ENCODE measurements at places on chromosomes 16 and 17.

- no peak for DNase-seq
These were observed 416 bp downstream of the KIFC3 start for GRCh38 chr16:57801809-57802340.

GRCh38 chr17:77247609-77248008, 106.8 kb downstream of the SEC14L1 start:
- no peak for DNase-seq

- DNase-seq = no peak
These were observed 43.2 kb downstream of the PIMREG start for GRCh38 chr17:6487251-6488007.

DNA sequence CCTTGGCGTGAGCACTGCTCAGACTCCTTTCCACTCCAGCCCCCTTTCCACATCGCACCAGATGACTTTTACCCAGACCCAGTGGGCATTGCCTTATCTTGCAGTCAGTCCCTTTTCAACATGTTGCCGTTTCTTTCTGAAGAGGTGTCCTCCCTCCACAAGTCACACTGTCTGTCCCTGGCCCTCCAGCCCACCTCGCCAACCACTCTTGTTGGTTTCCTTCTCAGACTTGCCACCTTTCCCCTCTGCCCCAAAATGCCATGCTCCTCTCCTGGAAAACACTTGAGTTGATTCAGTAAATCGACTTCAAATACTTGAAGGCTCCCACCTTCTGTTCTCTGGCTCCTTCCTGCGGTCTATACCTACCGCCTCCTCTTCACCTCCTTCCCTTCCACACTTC, 7.5 kb upstream of the ADAM11 start:
- no peak for DNase-seq

DNA sequence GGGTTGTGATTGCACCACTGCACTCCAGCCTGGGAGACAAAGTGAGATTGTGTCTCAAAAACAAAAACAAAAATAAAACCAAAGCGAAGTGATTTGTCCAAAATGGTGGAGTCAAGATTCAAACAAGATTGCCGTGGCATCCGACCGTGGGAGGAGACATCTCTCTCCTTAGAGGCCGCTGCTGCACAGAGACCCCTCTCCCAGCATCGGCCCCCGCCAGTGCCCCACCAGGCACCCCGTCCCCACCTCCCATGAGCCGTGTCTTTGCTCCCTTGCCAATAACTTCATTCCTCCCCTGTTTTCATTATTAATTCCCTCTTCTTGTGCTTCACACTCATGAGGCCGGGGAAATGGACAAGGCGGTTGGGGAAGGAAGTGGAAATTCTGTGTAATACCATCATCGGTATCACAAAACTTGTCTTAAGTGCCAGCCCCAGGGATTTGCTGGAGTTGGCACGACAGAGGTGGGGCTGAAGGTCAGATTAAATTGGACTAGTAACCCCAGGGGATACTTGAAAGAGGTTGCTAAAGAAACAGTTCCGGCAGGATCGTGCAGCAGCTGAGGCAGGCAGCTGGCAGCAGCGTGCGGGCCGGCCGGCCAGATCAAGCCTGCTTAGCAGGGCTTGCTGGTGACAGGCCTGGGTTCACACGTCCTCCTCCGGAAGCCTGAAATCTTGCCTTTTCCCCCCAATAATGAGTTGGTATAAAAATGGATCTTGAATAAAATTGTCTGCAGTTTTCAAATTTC, 66.8 kb downstream of the RTN4RL1 start:
- DNase-seq = no peak

DNA sequence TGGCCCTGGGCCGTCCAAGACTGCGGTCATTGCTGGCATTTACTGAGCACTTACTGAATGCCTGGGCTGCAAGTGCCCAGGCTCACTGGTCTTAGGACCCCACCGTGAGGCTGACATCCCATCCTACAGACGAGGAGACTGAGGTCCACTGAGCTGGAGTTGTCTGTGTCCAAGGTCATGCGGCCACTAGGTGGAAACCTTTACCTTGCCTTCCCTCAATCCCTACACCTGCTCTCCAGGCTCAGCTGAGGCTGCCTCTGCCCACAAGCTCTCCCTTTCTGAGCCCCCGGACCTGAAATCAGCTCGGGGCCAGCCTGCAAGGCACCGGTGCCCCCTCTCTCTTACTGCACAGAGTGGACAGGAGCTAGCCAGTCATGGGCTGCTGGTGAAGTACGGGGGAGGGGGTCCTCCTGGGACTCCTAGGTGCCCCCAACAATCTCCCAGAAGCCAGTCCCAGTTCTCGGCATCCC, 1.5 kb downstream of the CASKIN1 start:
- no peak for DNase-seq

GRCh38 chr16:89219365-89219764, 1.9 kb downstream of the ZNF778 start:
- DNase-seq = no peak

DNA sequence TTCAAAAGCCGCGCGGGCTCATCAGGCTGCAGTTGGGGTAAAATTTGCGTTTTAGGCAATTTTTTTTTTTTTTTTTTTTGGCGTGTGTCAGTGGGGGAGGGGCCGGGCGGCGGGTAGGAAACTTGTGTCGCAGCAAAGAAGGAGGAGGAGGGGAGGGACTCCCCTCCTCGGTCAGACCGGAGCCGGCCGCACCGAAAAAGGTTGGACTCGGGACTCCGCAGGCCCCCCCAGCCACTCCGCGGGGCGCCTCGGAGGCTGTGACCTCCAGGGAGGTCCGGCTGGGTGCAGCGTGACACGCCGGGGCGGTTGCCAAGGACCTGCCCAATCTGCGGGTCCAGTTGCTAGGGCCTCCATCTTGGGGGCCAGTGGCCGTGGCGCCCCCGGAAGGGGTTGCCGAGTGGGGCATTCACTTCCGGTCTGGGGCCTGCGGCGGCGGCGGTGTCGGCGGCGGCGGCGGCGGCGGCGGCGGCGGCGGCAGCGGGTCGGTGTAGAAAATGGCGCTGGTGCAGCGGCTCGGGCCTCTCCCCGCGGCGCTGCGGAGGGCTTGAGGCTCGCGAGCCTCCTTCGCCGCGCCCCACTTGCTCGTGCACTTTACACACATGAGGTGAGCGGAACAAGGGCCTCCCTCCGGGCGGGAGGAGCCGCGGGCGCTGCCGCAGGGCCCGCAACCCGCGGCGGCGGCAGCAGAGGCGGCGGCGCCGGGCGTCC, at the start of gene TNRC6A:
TSS of gene TNRC6A (plus strand) at position 409 of the 708 bp plus-strand sequence. CDS start at position 600, 191 bp downstream.
- peak; percentile 61 for DNase-seq

GRCh38 chr16:2090777-2091546, 43.2 kb downstream of the TSC2 start:
- no peak for DNase-seq

- DNase-seq = no peak
These were observed 925.4 kb downstream of the CDH11 start for GRCh38 chr16:64196444-64196843.

GRCh38 chr16:75402821-75403475, 30.4 kb downstream of the CFDP1 start:
- DNase-seq = no peak

DNA sequence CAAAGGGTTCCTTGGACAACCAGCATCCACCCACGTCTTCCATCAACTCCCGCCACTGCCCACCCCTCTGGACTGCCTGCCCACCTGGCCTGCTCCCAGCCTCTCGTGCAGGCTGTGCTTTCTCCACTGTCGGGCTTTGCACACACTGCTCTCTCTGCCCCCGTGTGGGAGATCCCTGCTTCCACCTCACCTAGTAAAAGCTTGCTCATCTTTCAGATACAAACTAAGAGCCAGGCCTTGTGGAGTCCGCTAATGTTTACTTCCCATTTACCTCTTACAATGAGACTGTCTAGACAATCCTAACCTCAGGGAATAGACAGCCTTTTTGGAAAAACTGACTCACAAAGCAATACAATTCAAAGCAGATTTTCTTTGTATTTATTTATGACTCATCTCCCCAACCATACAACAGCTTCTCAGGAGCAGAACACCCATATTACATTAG, 67.6 kb downstream of the USP31 start:
- no peak for DNase-seq

- DNase-seq = no peak
These were observed 32.7 kb upstream of the LITAF start for GRCh38 chr16:11619327-11619851.

- no peak for DNase-seq
These were observed 110.3 kb downstream of the C16orf95 start for GRCh38 chr16:87206646-87207451.

DNA sequence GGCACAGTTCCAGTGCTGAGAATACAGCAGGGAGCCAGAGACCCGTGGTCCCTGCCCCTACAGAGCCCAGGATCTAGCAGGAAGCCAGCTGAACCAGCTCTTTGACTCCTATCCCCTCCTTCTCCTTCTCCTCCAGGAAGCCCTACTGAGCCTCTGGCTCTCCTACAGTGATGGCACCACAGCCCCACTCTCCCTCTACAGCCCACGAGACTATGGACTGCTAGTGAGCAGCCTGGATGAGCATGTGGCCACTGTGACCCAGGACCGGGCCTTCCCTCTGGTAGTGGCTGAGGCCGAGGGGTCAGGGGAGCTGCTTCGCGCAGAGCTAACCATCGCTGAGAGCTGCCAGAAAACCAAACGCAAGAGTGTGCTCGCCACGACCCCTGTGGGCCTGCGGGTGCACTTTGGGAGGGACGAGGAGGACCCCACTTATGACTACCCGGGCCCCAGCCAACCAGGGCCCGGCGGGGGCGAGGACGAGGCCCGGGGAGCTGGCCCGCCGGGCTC, 57.7 kb downstream of the TMEM132E start:
- no peak for DNase-seq

GRCh38 chr16:1297018-1297696, 12.3 kb upstream of the UBE2I start:
- DNase-seq = no peak

GRCh38 chr16:1724491-1724890, 18.5 kb downstream of the MAPK8IP3 start:
- no peak for DNase-seq

Data from stimulated activated CD4-positive, alpha-beta T cell treated with anti-CD3 and anti-CD28 coated beads, TNF-alpha, amount 100 ng/mL, for 48 hours (primary cell).